ENCODE measurements at places on chromosomes 3 and 15.

GRCh38 chr15:99443768-99444446 lies 121.9 kb upstream of the MEF2A start:
- no peak for DNase-seq

DNA sequence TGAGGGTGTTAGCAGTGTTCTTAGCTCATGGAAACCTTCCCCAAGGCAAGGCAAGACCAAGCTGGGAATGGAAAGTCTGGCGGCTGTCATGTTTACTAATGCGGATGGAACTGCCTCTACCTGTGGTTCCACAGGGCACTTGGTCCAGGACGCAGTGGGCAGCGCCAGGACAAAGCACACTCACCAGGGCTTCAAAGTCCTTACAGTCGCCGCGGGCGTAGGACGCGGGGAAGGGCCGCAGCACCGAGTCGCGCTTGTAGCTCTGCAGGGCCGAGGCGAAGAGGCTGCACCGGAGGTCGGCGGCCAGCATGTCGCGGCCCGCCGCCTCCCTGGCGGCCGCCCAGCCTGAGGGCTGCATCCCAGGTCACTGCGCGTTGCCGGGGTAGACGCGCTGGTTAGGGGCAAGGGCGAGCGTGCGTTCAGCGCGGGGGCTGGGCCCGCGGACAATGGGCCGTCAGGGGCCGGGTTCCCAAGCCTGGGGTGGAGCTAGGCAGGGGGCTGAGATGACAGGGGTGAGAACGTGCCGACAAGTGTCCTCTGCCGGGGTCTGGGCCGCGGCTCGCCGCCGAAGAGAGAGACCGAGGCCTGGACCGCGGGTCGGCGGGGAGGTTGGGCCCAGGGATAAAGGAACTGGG lies 497 bp downstream of the PARP16 start:
- no peak for DNase-seq

GRCh38 chr3:66639809-66640356 lies 139.1 kb upstream of the LRIG1 start:
- DNase-seq = no peak

DNA sequence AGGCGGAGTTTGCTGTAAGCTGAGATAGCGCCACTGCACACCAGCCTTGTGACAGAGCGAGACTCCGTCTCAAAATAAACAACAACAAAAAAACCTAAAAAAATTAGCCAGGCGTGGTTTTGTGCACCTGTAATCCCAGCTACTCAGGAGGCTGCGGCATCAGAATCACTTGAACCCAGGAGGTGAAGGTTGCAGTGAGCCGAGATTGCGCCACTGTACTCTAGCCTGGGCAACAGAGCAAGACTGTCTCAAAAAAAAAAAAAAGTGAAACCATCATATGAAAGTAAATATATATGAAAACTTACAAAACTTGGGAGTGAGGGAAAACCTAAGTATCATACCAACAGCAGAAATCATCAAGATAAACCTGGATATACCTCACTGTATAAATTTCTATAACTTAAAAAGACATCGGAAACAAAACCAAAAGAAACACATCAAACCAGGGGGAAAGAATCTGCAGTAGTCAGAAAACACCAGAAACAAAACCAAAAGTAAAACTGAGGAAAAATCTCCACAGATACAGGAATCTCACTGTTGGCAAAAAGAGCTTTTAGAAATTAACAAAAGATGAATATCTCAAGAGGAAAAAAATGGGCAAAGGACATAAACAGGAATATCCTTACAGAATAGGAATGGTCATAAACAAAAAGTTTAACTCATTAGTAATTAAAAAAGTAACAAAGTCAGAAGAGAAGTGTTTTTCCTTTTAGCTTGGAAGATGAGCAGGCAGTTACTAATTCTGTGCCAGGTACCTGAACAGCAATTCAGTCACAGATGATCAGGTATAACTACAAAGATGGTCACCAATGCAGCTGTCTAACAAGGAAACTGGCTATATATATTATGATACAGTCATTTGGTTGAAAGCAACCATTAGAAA lies 41.3 kb downstream of the ETV5 start:
- no peak for DNase-seq

- DNase-seq = no peak
Measured at GRCh38 chr15:39834256-39834655, 51.6 kb upstream of the FSIP1 start.

DNA sequence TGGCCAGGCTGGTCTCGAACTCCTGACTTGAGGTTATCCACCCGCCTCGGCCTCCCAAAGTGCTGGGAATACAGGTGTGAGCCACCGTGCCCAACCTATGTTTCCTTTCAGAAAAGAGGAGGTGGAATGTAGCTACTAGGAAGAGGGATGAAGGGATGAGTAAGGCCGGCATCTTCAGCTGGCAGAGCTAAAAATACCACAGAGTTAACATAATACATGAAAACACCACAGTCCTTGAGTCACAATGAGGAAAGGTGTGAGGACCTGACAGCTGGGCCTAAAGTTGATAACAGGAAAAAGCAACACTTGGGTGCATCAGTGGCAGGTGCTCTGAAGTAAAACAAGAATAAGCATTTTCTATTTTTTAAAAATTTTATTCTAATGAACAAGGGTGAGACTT lies 392.2 kb downstream of the DIPK2A start:
- no peak for DNase-seq

GRCh38 chr15:65213241-65213640 lies 2.0 kb upstream of the CILP start:
- no peak for DNase-seq

DNA sequence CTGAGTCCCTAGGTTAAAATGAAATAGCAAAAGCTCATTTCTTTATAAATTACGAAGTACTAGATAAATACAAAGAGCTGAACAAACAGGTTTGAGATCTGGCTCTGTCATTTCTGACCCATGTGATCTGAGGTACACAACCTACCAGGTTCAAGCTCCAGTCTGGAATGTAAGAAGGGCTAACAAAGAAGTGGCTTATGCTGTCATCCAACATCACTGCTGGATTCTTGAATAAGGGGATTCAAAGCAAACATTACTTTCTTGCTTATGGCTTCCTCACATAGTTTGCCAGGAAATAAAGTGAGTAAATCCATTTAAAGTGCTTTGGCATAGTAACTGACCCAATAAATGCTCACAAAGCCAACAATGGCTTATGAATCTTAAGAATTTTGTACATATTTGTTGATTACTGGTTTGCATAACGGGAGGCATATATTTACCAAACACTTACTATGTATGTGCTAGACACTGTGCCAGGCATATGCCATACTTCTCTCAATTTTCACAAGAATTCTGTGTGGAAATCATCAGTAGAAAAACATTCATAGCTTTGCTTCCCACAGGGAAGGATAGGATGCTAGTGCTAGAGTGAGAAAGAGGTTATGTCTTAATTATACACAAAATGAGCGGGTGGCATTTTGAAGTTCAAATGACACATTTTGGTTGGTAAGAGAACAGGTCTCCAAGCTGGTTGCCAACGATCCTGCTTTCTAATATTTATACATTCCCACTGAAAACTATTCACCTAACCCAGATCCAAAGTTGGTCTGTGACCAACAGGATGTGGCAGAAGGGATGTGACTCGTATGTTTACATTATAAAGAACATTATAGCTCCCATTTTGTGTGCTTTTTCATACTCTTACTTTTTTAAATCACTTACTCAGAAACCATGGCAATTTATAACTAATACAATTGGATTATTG lies 38.7 kb upstream of the CSPG5 start:
- no peak for DNase-seq

- DNase-seq = no peak
Measured at GRCh38 chr3:24479816-24480215, 14.8 kb downstream of the THRB start.

DNA sequence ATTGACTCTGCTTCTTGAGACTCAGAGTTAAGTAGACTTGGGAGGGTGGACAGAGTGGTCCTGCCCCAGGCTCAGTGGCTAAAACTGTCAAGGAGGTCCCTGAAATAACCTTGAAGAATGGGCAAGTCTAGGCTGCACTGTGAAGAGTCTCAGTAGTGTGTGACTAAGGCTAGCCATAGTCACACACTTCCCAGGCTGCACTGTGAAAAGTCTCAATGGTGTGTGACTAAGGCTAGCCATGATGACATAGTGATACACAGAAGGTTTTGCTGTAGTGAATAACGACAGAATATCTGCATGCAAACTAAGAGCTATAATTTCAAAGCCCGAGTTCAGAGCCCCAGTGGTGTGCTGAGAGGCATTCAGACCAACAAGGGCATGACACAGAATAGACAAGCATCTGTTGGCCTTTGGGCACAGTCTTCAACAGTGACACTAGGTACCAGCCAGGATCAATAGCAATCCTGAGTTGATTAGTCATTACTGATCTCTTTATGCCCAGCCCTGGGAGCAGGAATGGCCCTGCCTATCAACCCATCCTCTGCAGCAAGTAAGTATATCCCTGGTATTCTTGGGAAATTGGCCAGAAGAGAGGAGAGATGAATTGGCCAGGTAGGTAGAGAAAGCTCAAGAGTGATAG lies 72.4 kb upstream of the BBX start:
- DNase-seq = no peak

- DNase-seq = no peak
Measured at GRCh38 chr3:139928708-139929505, 6.1 kb upstream of the CLSTN2 start.

DNA sequence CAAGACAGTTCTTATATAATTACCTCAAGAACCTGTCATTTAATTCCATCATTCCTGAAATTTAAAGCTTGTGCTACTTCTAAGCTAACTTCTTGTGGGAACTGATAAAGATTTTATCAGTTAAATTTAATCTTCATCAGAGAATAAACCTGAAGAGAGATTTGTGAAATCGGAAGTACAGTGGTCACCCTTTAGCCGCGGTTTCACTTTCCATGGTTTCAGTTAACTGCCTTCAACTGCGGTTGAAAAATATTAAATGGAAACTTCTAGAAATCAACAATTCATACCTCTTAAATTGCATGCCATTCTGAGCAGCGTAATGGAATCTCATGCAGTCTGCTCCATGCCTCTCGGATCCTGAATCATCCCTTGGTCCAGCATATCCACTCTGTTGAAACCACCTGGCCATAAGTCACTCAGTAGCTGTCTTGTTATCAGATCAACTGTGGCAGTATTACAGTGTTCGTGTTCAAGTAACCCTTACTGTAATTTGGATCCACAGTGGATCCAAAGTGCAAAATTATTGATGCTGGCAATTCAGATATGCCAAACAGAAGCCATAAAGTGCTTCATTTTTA lies 626.1 kb downstream of the CADM2 start:
- DNase-seq = no peak

DNA sequence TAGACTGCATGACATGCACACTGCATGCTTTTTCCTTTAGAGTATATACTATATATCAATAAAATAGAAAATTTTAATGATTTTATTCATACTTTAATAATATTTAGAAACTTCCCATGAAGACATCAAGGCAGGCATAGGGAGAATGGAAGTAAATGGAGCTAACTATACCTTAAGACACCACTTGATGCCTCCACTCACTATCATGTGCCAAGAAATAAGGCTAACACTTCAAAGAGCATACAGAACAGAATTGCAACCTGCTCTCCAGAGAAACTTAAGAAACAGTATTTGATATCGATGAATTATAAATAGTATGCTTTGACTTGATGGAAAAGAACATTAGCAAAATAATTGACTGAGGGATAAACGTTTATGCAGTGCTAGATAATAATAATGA lies 192.6 kb upstream of the MBNL1 start:
- no peak for DNase-seq

DNA sequence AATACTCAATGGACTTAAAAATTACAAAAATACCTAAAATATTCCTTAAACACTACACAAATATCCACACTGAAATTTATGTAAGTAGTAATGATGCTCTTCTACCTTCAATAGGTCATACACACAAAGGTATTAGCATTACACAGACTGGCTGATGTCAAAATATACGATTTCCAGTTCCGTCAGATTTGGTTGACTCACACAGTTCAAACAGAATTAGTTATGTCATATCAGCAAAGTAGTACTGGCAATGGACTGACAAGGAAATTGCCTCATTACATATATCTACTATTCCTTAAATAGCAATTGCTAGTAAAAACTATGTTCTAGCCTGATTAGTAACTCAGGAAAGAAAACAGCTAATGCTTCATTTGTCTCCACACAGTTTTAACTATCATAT lies 70.8 kb downstream of the ADAM10 start:
- no peak for DNase-seq

- DNase-seq = no peak
Measured at GRCh38 chr3:156598413-156598812, 43.5 kb upstream of the SSR3 start.

- DNase-seq = no peak
Measured at GRCh38 chr15:80265021-80265420, 13.0 kb upstream of the CTXND1 start.
